ENCODE measurements at places on chromosomes 3 and 15. TPM values are rescaled to one million over a fixed set of nuclear protein-coding genes. Genes with fewer than 3 reads are reported as not detected.
A peak's percentile ranks its signal among the peaks of the same experiment; 100 is the strongest.

GRCh38 chr3:34381243-34381642 lies 582.8 kb downstream of the PDCD6IP start:
- no peak for DNase-seq

- DNase-seq, result no peak
Observed at GRCh38 chr15:43277901-43278300, 11.2 kb upstream of the TGM5 start.

GRCh38 chr15:91100814-91101607 lies 954 bp downstream of the SV2B start:
- peak; percentile 5 for DNase-seq

The NDN gene
- total RNA-seq, result not detected

- no peak for DNase-seq
Observed at GRCh38 chr3:23430781-23431398, 227.8 kb downstream of the UBE2E2 start.

The VGLL4 gene
- 29.0 TPM for total RNA-seq

DNA sequence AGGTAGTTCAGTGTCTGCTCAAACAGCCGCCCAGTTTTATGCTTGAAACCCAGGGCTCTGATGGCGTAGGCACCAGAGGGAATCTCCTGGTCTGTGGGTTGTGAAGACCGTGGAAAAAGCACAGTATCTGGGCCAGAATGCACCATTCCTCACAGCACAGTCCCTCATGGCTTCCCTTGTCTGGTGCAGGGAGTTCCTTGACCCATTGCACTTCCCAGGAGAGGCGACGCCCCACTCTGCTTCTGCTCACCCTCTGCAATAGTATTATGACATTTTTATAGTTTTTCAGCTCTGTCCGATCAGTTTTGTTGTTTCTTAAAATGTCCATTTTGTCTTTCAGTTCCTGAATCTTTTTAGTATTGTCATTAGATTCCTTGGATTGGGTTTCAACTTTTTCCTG lies 343.5 kb downstream of the EDEM1 start:
- DNase-seq, result no peak

The MYO9A gene
- 66.1 TPM for total RNA-seq

The CATSPER2 gene
- total RNA-seq, result 17.2 TPM

The CYP1A2 gene
- not detected for total RNA-seq

- no peak for DNase-seq
Observed at GRCh38 chr3:59608356-59608755, 558.5 kb upstream of the CFAP20DC start.

- no peak for DNase-seq
Observed at GRCh38 chr15:26929588-26929987, 41.4 kb upstream of the GABRG3 start.

The ECE2 gene
- not detected for total RNA-seq

DNA sequence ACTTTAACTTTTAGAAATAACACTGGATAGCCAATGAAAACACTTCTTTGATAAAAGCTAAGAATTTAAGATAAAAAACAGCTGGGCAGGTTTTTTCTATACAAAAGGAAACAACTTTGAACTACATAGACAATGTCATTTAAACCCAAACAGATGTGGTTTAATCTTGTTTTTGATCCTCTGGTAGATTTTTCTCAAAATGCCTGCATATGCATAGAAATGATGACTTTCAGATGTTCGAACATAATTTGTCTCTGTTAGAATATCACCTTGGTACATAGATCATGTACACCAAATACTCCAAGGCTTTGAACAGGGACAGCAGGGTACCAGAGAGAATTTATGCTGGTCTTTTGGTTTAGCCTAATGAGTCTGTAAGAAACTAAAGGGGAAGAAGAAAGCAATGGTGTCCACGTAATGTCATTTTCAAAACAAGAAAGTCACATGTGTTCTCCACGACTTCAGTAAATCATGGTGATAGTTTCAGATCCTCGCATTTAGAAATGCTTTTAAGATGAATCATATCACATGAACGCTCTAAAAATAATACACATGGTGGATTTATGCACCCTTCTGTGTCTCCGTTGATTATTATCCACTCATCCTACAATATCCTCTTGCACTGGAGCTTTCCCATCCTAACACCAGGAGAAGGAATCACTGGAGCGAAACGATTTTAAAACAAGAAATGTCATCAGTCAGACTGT lies 160.1 kb upstream of the PDZRN3 start:
- no peak for DNase-seq

The SMCO1 gene
- total RNA-seq, result not detected

GRCh38 chr15:101559952-101560351 lies 70.4 kb upstream of the PCSK6 start:
- no peak for DNase-seq

The SLC35G2 gene
- total RNA-seq, result 9.4 TPM

The RAD51 gene
- total RNA-seq, result 1.9 TPM

DNA sequence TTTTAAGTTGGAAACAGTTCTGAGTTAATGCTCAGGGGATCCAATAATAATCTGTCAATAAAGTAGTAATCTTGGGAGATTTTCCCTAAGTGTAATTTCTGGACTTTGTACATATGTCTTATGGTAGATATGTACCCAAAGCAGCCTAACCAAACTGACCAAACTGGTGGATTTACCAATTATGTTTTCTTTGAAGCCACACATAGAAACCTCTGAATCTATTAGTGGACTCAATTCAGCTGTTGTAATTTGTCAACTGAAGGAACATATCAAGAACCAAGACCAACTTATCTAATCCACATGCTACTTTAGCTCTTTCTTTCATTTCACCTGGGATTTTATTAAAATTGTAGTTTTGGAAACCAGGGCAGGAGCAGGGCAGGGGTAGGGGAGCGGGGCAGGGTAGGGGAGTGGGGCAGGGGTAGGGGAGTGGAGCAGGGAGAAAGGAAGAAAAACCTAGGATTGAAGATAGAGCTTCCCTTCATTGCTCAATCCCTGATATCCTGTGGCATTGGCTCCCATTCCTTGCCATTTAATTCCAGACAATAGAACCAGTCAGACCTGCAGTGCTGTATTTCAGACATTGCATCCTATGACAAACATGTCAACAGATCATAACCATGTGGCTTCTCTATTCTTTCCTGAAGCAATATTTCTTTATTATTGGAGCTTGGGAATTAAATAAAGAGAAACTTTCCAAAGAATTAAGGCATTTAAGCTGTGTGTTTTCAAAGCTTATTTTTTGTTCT lies 101.8 kb downstream of the NFKBIZ start:
- no peak for DNase-seq

The SCG5 gene
- not detected for total RNA-seq

DNA sequence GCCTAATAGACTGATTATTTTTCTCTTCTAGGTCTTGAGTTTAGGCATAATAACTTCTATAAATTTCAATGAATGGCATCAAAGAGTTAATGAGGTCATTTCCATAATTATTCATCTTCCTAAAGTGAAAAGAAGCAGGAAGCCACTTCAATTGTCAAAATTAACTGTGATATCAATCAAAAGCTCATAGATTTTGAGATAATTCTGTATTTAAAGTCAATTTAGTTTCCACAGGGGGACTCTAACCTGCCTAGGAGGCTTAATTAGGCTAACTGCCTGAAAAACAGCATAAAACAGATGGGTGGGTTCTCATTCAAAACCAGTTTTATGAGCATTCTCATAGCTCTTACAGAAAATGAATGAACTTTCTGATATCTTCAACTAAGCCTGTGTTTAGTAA lies 177.8 kb downstream of the OTOL1 start:
- no peak for DNase-seq

The TMOD2 gene
- 30.3 TPM for total RNA-seq

- no peak for DNase-seq
Observed at GRCh38 chr3:3069723-3070122, 40.5 kb downstream of the IL5RA start.

DNA sequence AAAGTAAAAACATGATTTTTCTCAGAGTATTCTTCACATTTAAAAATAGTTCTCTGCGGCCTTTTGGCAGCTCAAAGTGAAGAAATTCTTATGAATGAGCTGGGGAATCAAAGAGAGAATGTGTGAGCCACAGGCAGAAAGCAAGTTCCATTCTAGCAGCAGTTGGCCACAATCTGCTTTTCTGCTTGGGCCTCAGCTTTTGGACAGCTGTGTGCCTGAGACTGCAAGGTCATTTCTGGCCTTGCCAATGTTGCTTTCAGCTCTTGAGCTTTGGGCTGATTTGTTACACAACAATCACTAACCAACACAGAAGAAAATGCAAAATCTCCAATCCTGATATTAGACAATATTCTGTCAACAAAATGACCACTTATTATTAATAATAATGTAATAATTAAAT lies 14.4 kb upstream of the TM4SF4 start:
- no peak for DNase-seq

- peak; percentile 20 for DNase-seq
Observed at GRCh38 chr3:45546716-45547701, 47.5 kb upstream of the LIMD1 start.

- no peak for DNase-seq
Observed at GRCh38 chr3:150407051-150407807, 869 bp upstream of the TSC22D2 start.

The RASGRF1 gene
- 9.4 TPM for total RNA-seq

DNA sequence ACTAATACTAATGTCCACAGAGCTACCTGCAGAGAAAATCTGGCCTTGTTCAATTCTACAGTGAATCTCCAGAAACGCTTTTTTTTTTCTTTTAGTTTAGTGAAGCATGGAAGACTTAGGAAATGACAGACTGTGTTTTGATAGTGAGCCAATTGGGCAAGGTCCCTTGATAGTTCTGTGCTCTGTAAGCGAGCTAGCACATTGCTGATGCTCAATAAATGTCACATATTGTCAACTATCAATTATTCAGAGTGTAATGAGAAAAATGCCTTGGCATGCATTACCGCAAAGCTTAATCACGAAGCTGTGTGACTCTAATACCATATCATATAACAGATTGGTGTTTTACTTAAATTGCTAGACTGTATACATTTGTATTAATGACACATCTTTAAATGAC lies 5.2 kb upstream of the C3orf85 start:
- no peak for DNase-seq

GRCh38 chr3:73508330-73508954 lies 116.3 kb downstream of the PDZRN3 start:
- peak; percentile 31 for DNase-seq

The PLA2G4E gene
- total RNA-seq, result not detected

- no peak for DNase-seq
Observed at GRCh38 chr3:124362455-124362854, 367.8 kb upstream of the UMPS start.

The ABCC5 gene
- 31.7 TPM for total RNA-seq

DNA sequence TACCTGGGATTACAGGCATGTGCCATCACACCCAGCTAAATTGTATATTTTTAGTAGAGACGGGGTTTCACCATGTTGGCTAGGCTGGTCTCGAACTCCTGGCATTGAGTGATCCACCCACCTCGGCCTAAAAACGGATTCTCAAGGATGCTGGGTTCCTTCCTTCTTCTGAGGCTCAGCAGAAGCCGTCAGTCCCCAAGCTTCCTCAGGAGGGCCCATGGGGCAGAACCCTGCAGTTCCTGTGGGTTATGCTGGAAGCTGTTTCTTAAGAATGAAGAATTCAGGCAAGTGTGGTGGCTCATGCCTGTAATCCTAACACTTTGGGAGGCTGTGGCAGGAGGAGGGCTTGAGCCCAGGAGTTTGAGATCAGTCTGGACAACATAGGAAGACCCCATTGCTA lies 29.0 kb upstream of the ZNF710 start:
- DNase-seq, result no peak

The LARP6 gene
- total RNA-seq, result not detected

The TEX9 gene
- 41.8 TPM for total RNA-seq

The CNTN4 gene
- not detected for total RNA-seq

DNA sequence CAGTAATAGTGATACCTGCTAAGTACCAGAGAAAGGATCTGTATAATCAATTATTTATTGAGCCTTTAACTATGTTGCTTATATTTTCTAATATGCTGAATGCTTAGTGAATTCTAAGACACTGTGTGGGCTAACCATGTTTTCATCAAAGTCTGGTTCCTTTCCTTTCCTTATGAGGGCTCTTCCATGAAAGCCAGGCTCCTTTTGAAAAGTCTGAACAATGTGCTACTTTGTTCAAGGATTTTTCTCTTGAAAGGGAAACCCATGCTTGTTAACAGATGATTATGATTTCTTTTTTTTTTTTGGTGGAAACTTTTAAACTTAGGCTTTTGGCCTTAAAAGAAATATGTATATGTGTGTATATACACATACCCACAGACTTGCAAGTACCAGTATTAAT lies 17.0 kb downstream of the YEATS2 start:
- no peak for DNase-seq

- no peak for DNase-seq
Observed at GRCh38 chr15:81118361-81118760, 15.7 kb upstream of the CFAP161 start.

GRCh38 chr3:79056498-79056897 lies 711.3 kb downstream of the ROBO1 start:
- DNase-seq, result no peak

The SPINT1 gene
- total RNA-seq, result 14.4 TPM

DNA sequence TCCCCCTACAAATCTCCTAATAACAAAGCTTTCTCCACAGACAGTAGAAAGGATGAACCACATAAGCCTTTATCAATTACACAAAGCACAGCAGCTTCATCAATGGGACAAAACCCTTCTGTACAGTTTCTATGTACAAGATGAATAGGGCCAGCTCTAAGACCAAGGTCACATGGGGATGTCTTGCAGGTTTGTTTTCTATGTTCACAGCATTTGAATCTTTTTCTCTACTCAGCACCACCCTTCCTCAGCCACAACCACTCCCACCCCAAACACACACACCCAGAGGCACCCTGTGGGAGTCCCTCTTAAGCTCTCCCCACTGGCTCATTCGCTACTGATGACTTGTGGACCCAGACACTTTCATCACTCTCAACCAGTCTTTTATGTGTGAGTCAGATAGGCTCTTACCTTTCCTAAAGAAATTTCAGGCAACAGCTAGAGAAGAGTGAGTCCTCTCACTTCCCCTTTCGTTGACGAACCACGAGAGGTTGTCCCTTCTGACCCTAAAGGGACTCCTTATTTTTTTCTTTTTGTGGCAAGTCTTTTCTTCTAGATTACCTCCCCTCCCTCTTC lies 57.9 kb downstream of the ARHGAP31 start:
- peak; percentile 67 for DNase-seq

The C2CD4B gene
- not detected for total RNA-seq

The CDC25A gene
- total RNA-seq, result 0.07 TPM

GRCh38 chr3:174498638-174499037 lies 360.5 kb upstream of the NAALADL2 start:
- no peak for DNase-seq

The SLC12A8 gene
- total RNA-seq, result 0.95 TPM

The GPR27 gene
- total RNA-seq, result not detected

DNA sequence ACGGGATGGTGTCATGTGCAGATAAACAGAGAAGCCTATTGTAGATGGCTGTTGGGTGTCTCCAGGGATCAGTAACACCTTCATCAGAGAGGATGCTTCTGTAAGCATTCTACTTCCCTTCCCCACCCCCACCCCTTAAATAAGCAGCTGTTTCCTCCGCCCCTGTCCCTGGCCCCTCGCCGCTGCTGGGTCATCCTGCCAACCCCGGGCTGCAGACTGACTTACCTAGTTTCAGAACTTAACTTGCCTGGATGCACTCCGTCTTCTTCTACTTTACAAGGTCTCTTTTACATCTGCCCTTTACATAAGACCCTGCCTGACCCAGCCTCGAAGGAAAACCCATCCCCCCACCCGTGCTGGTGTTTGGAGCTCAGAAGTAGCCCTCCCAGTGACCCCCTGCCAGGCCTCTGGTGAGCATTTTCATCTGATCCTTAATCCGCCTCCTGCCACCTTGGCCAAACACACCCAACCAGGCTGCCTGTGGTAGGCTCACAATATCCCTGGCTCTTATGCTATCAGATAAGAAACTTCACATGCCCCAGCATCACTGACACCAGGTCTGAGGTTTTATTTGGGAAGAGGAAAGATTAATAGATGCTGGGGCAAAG lies 103.0 kb upstream of the HES1 start:
- peak; percentile 60 for DNase-seq

GRCh38 chr15:89352476-89352875 lies 17.9 kb upstream of the POLG start:
- DNase-seq, result no peak

The LINGO1 gene
- total RNA-seq, result not detected

Data from B cell (primary cell).